Keratinocyte (primary cell): ENCODE measurements at places on chromosomes 1 and 21.

DNA sequence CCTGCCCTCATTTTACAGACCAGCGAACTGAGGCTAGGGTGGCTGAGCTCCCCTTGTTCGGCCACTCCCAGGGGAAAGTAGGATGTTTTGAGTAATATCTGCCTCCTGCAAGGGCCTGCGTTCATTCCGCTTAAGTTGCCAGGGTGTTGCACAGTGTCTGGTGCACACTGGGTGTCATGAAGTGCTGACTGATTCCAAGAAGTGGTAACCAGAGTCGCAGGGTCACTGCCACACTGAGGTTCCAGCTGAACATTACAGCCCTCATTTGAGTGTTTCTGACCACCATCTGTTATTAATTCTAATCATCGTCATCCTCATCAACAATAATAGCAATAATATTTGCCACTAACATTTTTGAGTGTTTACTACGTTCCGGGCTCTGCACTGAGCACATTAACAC, 250.6 kb downstream of the KAZN start:
- DNase-seq, result no peak

DNA sequence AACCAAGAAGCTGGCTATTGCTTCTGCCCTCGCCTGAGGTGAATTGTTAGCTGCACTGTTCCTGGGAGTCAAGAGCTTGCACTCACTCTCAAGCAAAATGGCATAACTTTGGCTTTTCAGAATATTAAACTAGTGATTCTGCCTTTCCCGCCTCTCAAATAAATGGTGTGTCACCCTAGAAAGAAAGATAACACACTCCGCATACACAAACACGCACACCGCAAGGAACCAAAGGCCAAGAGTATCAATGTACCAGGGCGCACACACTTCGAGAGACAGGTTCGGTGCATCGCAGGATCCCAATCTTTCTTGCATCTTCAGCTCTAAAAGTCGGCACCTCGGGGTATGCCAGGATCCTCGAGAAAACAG, 470 bp upstream of the RTCA start:
- DNase-seq, result no peak

GRCh38 chr21:26939601-26940111, 27.2 kb downstream of the ADAMTS5 start:
- DNase-seq, result no peak

DNA sequence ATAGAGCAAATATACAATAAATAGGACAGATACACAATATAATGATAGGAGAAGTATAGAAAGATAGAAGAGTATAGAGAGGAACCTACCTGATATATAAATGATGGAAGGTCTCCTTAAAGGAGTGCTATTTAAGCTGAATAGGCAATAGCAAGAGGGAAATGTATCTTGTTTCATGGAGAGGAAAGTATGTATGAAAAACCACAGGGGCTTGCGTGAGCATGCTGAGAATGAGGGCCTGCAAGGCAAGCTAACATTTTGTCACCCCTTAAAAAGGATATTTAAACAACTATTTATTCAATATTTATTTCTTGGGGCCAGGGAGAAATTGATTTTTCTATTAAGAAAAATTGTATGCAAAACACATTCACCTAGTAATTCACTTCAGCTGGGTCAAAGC, 150.9 kb upstream of the ZRANB2 start:
- no peak for DNase-seq

DNA sequence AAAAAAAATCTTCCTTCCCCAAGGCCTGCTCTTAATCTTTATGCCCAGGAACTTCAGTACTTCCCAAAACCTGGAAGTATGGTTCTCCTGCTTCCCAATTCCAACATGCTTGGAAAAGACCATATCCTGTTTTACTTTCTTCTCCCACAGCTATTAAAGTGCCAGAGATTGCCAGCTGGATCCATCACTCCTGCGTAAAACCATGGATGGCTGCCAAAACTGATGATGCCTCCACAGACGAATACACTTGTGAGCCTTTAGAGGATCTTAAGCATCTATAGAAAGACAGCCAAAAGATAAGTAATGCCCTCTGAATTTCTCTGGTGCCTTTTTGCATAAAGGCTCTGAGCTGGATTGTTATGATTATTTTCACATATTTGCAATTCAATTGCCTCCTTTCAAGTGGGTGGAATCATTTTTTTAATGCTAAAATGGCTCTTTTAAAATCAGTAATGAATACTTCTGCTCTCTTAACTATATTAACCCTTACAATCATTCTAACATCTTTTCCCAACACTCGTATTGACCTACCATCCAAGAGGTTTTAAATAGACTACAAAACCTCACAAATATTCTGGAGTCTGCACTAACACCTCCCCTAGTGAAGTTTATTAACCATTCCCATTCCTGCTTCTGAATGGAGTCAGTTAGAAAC, 1807.8 kb downstream of the BRINP3 start:
- DNase-seq, result no peak

- no peak for DNase-seq
Observed at GRCh38 chr1:228278432-228278941, 70.6 kb downstream of the OBSCN start.

DNA sequence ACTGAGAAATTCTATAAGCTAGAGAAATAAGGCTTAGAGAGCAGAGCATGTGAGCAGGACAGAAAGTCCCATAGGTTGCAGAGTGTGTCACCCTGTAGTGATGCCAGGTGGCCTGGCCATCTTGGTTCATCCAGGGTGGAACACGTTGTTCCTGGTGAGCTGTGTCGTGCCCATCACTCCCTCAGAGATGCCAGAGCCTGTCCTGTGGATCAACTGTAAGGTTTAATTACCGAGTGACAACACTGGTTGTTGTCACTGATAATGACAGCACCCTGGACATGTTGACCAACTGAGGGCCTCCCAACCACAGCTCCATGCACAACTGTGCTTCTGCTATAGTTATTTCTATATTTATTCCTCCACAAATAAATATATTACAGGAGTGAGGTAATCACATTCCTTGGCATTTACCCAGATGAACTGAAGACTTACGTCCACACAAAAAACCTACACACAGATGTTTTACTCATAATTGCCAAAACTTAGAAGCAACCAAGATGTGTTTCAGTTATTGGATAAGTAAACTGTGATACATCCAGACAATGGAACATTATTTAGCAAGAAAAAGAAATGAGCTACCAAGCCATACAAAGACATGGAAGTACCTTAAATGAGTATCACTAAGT, 6.2 kb downstream of the C1orf198 start:
- DNase-seq, result no peak

GRCh38 chr1:113868387-113869083, 3.0 kb downstream of the PTPN22 start:
- peak; percentile 33 for DNase-seq

- no peak for DNase-seq
Observed at GRCh38 chr1:233732206-233732605, 118.3 kb downstream of the KCNK1 start.

- no peak for DNase-seq
Observed at GRCh38 chr21:35507181-35507759, 458.2 kb upstream of the RUNX1 start.

GRCh38 chr21:34115160-34115559, 41.8 kb downstream of the MRPS6 start:
- no peak for DNase-seq

DNA sequence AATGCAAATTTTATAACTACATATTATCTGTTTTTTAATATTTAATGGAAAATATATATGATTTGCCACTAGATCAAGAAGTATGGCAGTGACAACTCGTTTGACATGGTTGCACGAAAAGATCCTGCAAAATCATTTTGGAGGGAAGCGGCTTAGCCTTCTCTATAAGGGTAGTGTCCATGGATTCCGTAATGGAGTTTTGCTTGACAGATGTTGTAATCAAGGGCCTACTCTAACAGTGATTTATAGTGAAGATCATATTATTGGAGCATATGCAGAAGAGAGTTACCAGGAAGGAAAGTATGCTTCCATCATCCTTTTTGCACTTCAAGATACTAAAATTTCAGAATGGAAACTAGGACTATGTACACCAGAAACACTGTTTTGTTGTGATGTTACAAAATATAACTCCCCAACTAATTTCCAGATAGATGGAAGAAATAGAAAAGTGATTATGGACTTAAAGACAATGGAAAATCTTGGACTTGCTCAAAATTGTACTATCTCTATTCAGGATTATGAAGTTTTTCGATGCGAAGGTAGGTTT, 556 bp downstream of the IFI44 start:
- no peak for DNase-seq

GRCh38 chr1:91171898-91172297, 150.1 kb upstream of the ZNF644 start:
- no peak for DNase-seq

- no peak for DNase-seq
Observed at GRCh38 chr1:46805755-46806154, 6.9 kb downstream of the CYP4B1 start.

- DNase-seq, result no peak
Observed at GRCh38 chr1:63713627-63714481, 60.0 kb upstream of the ROR1 start.

GRCh38 chr1:55288245-55288644, 73.1 kb upstream of the USP24 start:
- DNase-seq, result no peak

GRCh38 chr1:61080413-61081143, 1.8 kb upstream of the NFIA start:
- DNase-seq, result no peak

GRCh38 chr1:8070381-8070811, 44.3 kb upstream of the ERRFI1 start:
- no peak for DNase-seq

GRCh38 chr1:110235834-110236682, 25.9 kb downstream of the KCNC4 start:
- DNase-seq, result peak; percentile 94

DNA sequence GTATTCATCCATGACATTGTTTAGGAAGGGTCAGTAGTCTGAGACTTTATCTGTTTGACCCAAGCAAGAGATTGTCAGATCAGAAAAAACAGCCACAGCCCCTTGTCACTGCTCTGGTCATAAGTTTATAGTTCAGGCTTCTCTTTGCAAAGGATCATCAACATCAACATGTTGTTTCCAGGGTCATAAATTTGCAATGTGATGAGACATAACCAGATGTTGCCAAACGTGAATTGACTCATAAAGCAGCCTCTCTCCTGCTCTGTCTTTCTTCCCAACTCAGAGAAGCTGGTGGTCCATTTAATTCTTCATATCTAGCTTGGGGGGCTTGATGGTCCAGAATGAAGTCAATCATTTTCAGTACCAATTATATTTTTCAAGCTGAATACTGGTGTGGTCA, 507.2 kb upstream of the PBX1 start:
- DNase-seq, result no peak

DNA sequence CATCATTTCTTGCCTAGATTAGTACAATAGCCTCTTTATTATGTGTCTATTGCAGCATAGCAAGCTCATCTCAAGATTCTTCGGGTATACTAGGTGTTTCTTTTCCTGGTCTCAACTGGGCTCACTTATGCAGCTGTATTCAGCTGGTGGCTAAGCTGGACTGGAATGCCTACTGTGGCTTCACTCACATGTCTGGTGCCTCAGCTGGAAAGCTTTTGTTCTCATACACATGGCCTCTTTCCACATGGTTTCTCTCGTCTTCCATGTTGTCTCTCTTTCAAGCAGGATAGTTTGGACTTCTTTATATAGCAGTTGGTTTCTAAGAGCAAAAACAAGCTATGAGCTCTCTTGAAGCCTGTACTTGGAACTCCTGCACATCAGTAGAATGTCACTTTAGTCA, 45.2 kb downstream of the PKN2 start:
- no peak for DNase-seq

GRCh38 chr1:16915627-16915973, 6.1 kb upstream of the CROCC start:
- no peak for DNase-seq

GRCh38 chr1:184691719-184692324, 62.8 kb downstream of the EDEM3 start:
- DNase-seq, result no peak

DNA sequence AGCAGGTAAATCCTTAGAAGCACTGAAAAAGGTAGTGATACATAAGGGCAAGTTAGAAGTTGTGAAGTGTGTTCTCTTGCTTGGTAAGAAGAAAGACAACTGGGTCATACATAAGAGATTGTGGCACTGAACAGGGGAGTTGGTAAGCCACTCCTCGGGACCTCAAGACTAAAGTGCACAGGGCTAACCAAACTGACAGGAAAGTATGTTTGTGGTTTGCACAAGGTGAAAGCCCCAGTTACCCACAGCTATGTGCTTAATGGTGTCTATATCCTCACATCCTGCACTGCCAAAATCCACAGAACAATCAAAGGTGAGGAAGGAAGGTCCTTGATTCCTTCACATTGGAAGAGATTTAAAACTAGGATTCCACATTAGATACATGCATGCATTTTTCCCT, 276.5 kb downstream of the DNM3 start:
- no peak for DNase-seq

GRCh38 chr21:43916691-43917514, 51.9 kb downstream of the AGPAT3 start:
- DNase-seq, result no peak

DNA sequence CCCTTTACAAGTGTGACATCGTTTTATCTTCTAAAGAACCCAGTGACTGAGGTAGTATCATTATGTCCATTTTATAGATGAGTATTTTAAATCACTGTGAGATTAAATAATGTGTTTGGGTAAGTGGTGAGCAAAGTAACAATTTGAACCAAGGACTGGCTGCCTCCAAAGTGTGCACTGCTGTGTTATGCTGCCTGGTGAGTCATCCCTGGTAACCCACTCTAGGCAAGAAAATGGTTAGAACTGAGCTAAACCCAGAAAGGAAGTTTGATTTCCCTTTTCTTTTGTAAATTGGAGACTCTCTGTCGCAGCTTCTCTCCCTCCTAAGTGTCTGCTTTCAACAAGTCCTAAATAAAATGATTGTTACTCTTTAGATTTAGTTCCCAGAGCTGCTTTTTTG, 342.8 kb upstream of the KAZN start:
- DNase-seq, result no peak

- no peak for DNase-seq
Observed at GRCh38 chr21:17197996-17198395, 314.8 kb upstream of the CXADR start.

GRCh38 chr1:203640723-203641502, 14.3 kb downstream of the ATP2B4 start:
- DNase-seq, result no peak

DNA sequence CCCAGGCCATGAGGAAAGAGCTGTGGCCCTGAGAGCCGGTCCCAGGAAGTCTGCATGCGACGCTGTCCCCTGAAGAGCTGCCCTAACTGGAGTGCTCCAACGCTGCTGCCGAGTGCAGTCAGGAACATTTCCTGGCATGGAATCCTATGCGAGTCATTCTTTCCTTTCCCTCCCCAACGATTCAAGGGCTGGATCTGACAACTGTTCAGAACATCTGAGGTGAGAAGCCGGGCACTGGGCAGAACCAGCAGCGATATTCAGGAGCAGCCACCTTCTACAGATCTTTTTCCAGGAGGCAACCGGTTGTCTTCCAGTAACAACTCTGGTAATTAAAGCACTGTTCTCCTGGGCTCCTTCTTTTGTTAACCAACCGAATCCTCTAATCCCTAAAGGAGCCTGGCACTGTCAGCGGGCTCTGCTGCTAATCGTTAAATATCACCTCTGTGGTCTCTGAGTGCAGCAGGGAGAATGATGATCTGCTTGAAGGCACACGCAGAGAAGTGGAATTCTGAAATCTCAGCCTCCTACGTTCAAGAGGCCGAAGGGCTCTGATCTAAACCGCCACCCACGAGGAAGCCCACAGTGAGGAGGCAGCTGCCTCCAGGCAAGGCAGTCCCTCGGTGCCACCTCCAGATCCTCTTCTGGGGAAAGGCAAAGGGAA, 55.8 kb downstream of the SLC45A1 start:
- DNase-seq, result no peak
